ENCODE measurements at places on chromosomes 2 and 18.

GRCh38 chr2:196333397-196333796 is 162.0 kb upstream of the STK17B start:
- DNase-seq: no peak

DNA sequence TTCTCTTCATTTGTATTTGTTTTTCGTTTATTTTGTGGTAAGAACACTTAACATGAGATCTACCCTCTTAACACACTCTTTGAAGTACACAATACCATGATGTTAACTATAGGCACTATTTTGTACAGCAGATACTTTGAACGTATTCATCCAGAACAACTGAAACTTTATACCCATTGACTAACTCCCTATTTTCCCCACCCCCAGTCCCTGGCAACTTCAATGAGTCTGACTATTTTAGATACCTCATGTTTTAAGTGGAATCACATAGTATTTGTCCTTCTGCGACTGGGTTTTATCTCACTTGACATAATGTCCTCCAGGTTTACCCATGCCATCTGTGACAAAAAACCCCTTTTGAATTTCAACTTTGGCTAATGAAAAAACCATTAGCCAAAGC is 356.3 kb upstream of the CDH20 start:
- DNase-seq: no peak

DNA sequence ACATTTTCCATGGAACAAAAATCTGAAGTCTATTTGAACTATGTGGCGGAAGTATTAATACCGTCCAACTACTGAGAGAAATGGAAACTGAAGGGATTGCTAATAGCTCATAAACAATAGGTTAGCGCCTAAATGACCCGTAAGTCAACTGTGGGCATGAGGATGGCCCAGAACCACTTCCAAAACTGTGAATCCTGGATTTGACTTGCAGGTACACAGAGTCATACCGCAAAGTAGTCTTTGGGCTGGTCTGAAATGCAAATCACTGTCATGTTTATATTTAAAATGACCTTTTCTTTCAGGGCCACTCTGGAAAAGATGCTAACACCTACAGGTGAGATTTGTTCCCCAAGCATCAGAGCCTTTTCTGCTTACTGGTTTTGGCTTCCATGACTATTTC is 50.6 kb downstream of the STAT4 start:
- DNase-seq: no peak

DNA sequence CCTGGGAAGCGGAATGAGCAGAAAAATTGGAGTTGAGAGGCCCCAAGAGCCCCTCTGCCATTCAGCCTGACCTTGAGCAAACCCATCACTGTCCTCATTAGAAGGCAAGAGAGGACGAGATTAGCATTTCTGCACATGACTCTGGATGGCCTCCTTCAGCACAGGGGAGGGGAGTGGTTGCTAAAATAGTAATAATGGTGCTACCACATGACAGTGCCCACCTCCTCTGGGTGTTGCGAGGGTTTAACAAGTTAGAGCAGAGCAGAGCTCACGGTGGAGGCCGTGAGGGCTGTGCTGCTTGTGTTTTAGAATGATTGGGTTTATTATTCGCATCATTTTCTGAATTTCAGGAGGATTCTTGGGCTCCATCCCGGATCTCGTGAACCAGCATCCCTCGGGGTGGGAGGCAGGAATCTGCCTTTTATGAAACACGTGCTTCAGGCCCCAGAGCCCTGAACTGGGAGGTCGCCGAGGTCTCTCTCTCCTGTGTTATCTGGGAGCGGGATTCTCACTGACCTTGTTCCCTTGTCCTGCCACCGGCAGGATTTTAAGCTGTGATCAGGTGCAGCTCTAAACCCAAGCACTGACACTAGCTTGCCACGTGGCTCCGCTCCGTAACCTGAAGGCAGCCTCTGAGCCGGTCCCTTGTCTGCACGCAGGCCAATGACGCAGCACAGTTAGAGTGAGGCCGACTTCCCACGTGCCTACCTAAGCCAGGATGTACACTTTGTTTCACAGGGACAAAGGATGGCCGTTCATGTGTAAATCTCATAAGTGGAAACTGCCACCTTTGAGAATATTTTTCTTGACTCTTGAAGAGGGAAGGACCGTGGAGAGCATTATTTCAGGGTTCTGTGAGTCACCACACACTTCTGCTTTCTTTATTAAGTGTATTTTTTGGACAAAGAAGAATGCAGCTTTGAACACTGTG is 142.3 kb downstream of the ACOXL start:
- no peak for DNase-seq

- peak; percentile 14 for DNase-seq
These were observed 72.2 kb downstream of the MAP2 start for GRCh38 chr2:209495855-209496585.

DNA sequence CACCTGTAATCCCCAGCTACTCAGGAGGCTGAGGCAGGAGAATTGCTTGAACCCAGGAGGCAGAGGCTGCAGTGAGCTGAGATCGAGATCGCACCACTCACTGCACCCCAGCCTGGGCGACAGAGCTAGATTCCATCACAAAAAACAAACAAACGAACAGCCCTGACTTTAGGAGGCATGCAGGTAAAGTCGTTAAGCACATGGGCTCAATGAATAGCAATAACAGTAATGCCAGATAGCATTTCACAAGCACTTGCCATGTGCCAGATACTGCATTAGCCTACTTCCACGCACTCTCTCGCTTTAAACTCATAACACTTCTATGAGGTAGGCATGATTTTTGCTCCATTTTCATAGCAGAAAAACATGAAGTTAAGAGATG is 135.6 kb upstream of the KLHL14 start:
- DNase-seq: no peak

DNA sequence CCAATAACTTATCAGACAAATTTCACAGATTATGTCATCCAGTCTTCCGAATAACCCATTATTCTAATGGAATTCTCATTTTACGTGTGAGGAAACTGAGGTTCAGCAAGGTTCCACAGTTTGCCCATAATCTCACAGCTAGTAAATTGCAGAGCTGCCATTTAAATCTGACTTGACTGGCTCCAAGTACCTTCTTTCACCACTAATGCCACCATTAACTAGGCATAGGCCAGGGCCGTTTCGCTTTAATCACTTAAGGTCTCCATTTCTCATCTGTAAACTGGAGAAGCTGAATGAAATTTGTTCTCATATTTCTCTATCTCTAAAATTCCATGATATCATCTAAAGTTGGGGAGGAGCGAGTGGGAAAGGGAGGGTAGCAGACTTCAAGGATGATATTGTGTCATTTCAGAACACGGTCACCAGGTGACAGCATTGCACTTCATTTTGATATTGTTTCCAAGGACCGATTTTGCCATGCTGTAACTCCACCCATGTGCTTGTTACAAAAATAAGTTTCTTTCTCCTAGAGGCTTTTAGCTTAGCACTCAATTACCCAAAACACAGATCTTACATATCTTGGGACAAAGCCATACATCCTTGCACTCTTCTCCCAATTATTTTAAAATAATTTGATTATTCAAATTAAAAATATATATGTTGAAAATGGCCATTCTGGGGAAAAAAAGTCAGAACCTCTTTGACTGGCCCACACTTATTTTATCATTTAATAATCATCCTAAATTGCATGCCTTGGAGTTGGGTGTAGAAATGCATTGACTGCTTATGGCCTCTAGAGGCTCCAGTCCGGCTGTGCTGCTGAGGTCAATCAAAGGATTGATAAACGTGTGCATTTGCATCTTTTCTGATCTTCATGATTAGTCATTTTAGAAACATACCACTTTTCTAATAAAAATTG is 123.8 kb downstream of the AKAIN1 start:
- DNase-seq: peak; percentile 12

- DNase-seq: no peak
These were observed 20.5 kb downstream of the KIAA1328 start for GRCh38 chr18:36849288-36850006.

- no peak for DNase-seq
These were observed 52.5 kb downstream of the CDH2 start for GRCh38 chr18:28124131-28125029.

DNA sequence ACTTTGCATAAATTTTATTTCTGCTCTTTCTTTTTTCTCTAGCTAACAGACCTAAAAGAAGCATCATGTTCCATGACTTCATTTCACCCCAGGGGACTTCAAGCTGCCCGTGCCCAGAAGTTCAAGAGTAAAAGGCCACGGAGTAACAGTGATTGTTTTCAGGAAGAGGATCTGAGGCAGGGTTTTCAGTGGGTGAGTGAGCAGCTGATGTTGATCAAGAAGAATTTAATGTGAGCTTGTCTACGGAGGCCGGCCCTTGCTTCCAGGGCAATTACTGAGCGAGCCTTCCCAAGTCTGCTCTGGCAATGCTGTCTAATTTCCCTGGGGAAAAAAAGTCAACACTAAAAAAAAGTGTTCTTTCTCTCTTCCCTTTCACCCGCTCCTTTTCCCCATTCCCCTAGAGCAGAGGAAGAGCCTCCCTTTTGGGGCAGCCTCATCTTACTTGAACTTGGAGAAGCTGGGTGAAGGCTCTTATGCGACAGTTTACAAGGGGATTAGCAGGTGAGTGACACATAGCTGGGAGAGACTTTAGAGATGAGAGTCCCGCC is 1.2 kb downstream of the CDK15 start:
- DNase-seq: no peak

DNA sequence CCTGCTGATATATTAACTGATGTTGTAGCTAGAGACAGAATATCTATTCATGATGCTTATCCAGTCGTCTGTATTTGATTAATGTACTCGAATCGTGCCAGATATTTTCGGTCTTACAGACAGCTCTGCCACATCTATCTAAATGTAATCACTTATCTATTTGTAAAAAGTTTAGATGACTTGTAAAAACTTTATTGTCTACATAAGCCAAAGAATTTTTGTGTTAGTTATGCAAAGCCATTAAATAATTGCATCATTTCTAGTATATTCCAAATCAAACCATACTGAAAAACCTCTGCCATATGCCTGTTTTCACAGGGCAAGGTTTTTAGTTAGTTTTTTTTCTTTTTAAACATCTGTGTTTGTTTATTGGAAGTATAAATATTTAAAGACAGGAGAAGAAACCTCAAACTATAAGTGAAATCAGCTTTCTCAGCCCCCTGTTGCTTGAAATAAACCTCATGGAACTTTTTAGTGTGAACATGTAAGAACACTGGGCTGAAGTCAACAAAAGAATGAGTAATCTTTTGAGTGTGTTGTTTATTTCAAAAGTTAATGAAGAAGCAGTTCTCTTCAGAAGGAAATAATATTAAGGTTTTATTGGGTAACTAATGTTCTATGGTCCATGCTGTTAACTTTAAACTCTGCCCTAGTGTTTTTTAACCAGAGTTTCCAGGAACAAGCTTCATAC is 657.6 kb upstream of the SYT4 start:
- no peak for DNase-seq

DNA sequence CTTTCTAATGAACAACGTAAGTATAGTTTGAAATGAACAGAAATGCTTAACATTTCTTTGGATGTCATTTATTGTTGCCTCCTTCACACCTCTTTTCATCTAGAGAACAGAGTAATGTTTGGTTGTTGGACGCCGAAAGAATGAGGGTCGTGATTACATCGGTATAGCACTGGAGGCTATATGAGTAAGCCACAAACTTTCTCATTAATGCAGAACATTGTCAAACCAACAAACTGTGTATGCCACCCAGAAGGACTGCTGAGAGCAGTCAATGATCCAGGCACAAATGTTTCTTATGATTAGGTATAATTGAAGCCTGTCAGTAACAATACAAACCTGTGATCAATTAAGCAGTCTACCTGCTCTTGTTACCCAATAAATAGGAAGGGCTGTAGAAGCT is 1494.7 kb upstream of the NXPH2 start:
- no peak for DNase-seq

DNA sequence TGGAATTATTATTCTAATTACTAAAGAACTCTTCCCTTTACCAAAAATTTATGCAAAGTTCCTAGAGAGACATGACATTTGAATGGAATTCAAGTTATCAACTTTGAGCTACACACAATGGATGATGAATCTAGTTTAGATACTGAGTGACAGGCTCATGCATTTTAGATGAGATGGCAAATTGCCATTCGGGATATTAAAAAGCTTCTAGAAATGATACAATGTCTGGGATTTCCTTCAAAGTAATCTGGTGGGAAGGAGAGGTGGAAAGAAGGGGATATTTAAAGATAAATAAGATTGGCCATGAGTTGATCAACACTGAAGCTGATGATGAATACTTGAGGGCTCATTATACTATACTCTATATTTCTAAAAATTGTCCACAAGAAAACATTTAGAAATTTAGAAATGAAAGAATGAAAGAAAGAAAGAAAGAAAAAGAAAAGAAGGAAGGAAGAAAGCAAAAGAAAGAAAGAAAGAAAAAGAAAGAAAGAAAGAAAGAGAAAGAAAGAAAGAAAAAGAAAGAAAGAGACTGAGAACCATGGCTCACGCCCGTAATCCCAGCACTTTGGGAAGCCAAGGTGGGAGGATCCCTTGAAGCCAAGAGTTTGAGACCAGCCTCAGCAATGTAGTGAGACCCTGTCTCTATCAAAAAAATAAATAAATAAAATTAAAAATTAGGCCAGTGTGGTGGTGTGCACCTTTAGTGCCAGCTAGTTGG is 62.6 kb upstream of the NEDD4L start:
- no peak for DNase-seq

DNA sequence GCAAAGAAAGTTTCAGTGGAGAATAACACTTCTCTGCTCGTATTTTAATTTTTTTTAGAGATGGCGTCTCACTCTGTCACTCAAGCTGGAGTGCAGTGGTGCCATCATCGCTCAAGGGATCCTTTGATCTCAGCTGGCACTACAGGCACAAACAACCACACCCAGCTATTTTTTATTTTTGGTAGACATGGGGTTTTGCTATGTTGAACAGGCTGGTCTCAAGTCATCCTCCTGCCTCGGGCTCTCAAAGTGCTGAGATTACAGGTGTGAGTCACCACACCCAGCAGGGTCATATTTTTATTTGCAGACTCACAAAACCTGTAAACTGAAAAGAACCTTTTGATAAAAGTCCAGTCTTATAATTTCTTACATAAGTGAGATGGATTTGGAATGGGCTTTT is 2.6 kb downstream of the TRAK2 start:
- no peak for DNase-seq
